Stimulated activated CD8-positive, alpha-beta memory T cell treated with anti-CD3 and anti-CD28 coated beads, Interleukin-2, amount 100 ng/mL, for 48 hours (primary cell): ENCODE measurements at places on chromosomes 7 and 10.

DNA sequence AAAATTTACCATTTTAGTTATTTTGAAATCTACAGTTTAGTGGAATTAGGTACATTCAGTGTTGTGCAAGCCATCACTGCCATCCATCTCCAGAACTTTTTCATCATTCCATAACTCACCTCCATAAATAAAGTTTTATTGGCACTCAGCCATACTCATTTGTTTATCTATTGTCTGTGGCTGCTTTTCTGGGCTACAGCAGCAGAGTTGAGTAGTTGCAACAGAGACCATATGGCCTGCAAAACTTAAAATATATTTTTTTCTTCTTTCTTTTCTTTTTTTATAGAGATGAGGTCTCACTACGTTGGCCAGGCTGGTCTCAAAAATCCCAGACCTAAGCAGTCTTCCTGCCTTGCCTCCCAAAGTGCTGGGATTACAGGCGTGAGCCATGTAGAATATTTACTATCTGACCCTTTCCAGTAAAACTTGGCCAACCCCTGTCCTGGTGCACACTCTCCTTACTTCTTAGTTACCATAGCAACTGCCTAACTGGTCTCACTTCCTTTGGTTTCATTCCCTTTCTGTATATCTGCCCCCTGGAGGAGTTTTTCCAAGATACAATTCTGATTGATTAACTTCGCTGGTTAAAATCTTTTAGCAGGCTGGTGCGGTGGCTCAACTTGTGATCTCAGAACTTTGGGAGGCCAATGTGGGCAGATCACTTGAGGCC lies 133.2 kb downstream of the CUX1 start:
- no peak for DNase-seq

GRCh38 chr7:116985575-116985974 lies 32.3 kb downstream of the ST7 start:
- DNase-seq, result no peak

DNA sequence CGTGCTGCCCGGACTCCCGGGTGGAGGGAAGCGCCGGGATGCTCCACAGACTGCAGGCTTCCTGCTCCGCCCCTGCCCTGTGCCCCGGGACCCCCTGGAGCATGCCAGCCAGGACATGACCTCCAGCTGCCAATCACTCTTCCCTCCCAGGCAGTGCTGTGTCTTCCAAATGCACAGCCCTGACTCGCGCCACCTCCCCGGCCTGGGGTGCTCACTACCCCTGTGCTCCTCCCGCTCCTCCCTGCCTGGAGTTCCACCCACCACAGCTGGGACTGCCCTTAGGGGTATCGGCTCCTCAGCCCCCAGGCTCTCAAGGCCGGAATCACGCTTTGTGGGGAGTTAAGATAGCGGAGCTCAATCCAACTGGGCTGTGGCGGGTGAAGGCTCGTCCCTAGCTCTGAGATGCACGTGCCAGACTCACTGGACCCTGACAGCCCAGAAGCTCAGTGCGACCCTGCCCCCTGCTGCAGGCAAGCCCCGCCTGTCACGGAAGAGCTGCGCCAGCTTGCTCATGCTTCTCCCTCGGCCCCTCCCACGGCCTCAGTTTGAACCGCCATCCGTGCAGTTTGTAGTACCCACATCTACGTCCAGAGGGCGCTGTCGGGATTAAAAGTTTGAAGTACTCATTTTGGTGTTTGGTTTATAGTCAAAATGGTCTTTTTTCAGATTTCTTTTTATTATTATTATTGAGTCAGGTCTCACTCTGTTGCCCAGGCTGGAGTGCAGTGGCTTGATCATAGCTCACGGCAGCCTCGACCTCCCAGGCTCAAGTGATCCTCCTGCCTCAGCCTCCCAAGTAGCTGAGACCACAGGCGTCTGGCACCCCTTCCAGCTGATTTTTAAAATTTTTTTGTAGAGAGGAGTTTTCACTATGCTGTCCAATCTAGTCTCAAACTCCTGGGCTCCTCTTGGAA lies 142.5 kb upstream of the TCERG1L start:
- peak; percentile 40 for DNase-seq

DNA sequence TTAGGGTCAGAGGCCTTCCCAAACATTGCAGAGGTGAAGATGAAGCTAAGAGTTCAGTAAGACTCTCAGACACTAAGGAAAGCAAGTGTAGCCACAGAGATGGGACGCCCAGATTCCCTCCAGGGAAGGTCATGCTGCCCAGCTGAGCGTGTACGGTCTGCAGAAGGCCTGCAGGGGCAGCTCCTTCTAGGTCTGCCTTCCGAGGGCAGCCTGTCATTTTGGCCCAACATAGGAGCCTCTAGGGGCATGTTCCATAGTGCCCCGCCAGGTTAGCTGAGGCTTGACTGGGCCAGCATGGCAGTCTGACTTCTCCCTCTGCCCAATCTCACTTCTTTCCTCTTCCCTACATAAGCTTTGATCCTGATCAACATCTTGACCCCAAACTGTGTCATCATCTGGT lies 130.7 kb downstream of the PIP4K2A start:
- DNase-seq, result no peak

GRCh38 chr7:136030867-136031318 lies 53.7 kb upstream of the MTPN start:
- no peak for DNase-seq

- no peak for DNase-seq
These were observed 18.1 kb downstream of the MINDY4 start for GRCh38 chr7:30789334-30789711.

GRCh38 chr10:78547397-78547796 lies 513.7 kb downstream of the RPS24 start:
- no peak for DNase-seq

DNA sequence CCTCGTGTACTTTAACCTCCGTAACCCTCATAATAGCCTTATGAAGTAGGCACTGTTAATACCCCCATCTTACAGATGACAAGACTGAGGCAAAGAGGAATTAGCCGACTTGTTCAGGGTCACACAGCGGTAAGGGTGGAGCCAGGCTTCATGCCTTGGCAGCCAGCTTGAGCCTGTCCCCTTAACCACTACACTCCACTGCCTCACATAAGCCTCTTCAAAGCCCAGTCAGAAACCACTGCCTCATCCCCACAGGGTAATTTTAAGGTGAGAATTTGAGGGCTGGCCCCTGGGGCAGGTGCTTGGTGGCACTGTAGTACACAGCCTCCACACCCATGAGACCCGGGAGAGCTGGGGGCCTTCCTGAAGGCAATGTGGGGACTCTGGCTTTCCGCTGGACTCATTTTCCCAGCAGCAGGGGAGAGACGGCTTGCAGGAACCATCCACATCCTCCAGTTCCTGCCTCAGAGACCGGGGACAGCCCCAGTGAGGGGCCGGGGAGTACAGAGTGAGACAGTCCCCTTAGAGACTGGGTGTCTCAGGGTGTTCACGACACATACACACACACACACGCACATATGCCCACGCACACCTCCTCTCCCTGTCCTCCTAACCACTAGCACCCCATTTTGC lies 7.6 kb upstream of the C10orf105 start:
- DNase-seq, result no peak

DNA sequence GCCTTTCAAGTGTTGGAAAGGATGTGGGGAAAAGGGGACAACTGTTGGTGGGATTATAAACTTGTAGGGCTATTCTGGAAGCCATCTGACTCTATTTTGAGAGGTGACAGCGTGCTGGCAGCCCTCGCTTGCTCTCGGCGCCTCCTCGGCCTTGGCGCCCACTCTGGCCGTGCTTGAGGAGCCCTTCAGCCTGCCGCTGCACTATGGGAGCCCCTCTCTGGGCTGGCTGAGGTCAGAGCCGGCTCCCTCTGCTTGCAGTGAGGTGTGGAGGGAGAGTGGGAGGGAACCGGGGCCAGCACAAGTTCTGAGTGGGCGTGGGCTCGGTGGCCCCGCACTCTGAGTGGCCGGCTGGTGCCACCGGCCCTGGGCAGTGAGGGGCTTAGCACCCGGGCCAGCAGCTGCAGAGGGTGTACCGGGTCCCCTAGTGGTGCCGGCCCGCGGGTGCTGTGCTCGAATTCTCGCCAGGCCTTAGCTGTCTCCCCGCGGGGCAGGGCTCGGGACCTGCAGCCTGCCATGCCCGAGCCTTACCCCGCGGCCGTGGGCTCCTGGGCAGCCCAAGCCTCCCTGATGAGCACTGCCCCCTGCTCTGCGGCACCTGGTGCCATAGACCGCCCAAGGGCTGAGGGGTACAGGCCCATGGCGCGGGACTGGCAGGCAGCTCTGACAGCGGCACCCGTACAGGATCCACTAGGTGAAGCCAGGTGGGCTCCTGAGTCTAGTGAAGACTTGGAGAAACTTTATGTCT lies 33.6 kb downstream of the PLAU start:
- no peak for DNase-seq

DNA sequence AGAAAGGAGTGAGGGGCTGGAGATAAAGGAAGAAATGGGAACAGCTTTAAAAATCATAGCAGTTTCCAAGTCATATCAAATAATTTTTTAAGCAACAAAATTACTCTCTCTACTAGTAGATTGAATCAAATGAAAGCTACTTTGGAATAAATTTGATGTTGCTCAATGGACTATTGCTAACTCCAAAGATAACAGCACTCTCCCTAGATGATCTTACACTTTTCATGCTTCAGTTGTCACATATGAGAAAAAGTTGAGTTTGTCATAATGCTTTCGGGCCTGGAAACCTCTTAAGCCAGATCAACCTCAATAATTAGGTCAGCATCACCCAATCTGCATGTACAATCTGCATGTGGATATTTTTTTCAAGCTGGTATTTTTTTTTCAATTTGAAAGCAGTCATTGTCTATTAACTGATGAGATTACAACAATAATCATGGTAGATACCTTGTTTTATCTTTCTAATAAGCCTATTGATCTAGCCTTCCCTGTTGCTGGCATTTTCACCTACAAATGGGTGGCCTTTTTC lies 31.3 kb downstream of the LIPJ start:
- no peak for DNase-seq

- no peak for DNase-seq
These were observed 17.2 kb upstream of the FGFR2 start for GRCh38 chr10:121615435-121615793.
